ENCODE measurements at places on chromosomes 11 and 22.
A peak's percentile ranks its signal among the peaks of the same experiment; 100 is the strongest.

GRCh38 chr22:26658671-26659478 lies 1.5 kb downstream of the MIAT start:
- peak; percentile 92 for DNase-seq

- DNase-seq, result no peak
Measured at GRCh38 chr11:117834068-117834810, 9.7 kb upstream of the FXYD2 start.

DNA sequence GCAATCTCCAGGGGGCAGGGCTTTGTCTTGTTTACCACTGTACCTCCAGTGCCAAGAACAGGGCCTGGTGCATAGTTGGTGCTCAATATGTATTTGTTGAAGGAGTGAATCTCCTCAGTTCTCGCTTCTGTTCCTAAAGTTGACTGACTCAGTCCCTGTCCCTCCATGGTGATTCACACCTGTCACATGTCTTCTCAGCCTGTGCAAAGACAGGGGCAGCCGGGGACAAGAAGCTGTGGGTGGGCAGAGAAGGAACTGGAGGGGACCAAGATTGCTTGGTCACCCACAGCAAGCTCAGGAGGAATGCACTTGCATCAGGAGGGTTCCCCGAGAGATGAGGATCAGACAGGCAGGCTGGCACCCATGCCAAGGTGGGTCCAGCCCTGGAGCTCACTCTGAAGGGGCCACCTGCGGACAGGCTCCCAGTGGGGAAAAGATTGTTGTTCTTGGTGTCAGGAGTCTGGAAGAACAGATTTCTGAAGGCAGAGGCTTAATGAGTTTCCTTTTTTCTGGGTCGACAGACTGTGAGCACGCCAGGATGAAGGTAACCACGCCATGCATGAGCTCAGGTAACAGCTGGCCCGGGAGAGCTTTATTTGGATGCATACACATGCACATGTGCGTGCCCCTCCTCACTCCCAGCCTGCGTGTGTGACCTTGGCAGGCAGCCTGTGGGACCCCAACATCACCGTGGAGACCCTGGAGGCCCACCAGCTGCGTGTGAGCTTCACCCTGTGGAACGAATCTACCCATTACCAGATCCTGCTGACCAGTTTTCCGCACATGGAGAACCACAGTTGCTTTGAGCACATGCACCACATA lies 16.9 kb downstream of the IL17RA start:
- no peak for DNase-seq

DNA sequence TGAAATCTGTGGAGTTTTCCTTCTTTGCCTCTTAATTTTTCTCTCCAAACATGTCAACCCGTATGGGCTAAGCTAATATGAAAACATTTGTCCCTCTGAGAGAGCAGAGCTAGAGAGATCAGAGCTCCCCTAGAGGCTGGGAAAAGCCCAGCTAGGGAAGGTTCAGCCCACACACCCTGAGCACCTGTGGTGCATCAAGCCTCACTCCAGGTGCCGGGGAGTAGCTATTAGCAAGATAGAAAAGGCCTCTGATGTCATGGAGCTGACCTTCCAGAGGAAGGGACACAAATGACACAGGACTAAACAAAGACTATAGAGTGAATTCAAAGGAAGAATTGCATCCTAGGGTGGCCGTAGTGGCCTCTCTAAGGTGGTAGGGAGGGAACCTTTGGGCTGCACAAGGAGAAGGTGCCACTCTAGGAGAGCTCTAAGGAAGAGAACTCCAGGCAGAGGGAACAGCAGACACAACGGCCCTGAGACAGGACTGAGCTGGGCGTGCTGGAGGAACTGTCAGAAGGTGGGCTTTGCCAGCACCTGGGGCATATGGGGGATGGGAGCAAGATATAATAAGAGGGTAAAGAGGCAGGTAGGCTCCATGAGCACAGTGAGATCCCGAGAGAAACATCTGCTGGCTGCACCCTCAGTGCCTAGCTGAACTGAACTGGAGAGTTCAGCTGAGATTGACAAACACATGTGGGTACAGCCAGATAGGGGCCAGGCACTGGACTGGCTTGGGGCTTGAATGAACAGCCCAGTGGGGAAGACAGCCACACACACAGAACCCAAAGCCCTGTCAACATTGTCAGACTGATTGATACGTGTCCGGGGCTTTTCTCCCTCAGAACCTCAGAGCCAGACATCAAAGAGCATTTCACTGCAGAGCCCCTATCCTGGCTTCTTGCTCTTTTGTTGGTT lies 65.5 kb upstream of the DRD2 start:
- no peak for DNase-seq

DNA sequence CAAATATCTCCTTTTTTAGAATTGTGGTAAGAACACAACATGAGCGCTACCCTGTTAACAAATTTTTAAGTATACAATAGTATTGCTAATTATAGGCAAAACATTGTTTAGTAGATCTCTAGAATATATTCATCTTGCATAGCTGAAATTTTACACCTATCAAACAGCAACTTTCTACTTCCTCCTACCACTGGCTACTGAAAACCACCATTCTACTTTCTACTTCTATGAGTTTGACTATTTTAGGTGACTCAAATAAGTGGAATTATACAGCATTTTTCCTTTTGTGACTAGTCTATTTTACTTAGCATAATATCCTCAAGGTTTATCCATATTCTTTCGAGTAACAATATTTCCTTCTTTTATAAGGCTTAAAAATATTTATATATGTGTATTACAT lies 128.4 kb downstream of the FAM76B start:
- DNase-seq, result no peak

DNA sequence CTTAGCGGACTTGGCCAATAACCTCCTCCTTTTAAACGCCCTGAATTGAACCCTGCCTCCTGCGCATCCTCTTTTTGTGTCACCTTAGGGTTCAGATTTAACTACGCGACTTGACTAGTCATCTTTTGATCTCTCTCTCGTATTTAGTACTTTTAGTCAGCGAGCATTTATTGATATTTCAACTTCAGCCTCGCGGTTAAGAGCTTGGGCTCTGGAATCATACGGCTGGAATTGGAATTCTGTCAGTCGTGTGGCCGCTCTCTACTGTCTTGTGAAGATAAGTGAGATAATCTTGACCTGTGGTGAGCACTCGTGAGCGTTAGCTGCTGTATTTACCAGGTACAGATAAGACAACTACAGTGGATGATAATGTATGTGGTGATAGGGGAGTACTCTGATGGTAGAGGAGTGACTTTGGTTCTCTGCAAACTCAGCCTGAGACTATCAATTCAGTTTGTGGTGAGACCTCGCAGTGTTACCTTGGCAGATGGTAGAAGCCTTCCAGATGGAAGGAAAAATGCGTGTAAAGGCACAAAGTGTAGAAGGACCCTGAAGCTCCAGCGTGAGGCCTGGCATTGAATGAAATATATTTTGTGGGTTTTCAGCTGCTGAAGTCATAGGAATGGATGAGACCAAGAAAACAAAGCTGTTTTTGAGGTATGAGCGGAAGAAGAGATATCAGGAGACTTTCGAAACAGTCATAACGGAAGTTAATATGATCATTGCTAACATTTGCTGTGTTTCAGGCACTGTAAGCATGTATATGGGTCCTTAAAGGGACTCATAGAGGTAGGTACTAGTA lies 682 bp downstream of the ATM start:
- no peak for DNase-seq

DNA sequence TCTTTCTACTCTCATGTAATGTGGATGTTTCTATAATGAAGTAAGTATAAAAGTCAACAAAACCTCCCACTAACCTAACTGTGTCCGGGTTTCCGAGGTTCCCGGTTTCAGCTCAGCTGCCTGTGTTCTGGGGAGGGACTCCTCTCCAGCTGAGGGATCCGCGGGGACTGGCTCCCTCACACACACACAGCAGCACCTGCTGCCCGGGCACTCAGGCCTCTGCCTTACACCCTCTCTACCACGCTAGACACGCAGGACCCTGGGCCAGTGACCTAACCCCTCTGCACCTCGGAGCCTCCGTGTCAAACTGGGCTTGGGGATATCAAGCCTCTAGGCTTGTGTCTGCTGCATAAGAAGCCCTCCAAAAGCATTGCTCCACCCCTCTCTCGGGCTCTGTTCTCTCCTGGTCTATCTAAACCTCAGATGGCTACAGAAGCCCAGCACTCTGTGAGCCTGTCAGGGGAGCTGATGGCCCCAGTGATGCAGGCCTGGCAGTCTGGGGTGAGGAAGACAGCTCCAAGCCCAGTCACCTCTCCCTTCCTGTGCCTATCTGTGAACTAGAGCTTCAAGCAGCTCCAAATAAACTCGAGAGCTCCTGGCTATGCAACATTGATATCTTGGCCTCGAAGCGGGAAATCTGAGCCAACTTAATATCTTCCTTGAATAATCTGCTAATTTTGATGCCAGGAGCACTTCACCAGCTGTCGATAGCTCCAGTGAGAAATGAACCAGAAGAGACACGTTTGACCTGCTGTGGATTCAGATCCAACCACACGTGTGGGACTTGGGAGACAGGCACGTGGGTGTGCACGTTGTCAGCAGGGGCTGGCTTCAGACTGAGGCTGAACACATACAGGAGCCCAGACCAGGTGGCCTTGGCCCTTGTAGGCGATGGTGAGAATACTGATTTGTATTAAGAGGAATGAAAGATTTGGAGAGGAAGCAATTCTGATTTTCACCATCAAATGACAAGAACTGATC lies 232.7 kb upstream of the B3GAT1 start:
- DNase-seq, result no peak

DNA sequence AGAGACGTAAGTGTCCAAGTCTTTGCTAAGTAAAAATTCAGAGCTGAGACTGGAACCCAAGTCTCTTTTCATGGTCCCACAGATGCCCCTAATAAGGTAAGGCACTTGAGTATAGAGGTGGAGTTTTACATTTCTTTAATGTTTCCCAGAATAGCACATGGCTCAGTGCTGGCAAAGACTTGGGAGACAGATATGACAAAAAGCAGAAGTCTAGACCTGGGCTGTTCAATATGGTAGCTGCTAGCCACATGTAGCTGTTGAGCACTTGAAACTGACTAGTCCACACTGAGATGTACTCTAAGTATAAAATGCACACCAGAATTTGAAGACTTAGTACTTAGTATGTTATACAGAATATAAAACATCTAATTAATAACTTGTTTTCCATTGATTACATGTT lies 17.6 kb downstream of the VSTM5 start:
- DNase-seq, result no peak

DNA sequence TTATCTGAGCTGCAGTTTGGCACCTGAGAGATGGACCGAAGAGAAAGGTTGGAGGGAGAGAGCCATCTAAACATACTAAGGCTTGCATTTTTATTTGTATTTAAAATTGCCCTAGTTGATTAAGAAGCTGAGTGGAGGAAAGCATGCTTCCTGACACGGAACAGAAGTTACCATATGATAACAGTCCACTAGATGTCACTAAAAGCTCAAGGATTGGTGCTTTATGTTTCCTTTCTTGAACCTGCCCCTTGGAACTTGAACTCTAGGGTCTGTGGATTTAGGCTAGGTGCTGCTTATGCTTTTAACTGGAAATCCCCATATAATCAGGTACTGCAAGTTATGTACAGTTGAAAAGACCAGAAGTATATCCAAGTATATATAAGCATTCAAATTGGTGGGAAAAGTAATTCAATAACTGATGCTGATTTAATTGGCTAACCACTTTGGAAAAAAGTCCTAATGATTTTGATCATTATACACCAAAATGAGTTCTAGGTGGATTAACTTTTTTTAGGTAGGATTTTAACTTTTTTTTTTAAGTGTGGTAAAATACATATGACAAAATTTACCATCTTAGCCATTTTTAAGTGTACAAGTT lies 9.5 kb downstream of the RBMXL2 start:
- DNase-seq, result peak; percentile 65

DNA sequence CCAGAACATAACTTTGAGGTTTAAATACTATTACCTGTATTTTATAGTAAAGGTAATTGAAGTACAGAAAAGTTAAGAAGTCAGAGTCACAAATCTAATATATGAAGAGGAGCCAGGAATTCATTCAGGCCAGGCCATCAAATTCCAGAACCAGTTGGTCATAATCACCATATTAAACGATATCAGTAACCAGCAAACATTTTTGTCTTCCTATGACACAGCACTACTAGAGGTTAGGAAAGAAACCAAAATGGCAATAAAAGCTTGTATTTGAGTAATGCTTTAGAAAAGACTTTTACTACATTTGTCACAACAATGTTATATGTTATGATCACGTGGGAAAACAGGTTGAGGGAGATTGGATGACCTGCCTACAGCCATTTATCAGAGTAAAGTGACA lies 62.2 kb downstream of the DKK3 start:
- DNase-seq, result no peak

DNA sequence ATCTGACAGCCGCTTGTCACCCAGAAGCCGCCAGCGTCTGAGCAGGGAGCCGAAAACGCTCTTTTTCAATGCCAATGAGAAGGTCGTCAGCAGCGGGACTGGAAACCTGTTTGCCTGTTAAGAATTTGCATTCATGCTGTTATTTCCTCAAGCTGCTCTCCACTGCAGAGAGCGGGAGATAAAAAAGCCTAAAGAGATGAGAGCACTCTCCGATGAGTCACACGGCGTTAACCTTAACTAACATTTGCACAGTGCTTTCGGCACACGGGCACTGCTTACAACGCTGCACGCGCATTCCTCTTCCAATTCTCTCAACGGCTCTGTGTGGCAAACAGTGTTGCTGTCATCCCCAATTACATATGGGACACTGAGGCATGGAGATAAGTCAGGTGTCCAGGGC lies 40.0 kb upstream of the RTL6 start:
- DNase-seq, result peak; percentile 56

DNA sequence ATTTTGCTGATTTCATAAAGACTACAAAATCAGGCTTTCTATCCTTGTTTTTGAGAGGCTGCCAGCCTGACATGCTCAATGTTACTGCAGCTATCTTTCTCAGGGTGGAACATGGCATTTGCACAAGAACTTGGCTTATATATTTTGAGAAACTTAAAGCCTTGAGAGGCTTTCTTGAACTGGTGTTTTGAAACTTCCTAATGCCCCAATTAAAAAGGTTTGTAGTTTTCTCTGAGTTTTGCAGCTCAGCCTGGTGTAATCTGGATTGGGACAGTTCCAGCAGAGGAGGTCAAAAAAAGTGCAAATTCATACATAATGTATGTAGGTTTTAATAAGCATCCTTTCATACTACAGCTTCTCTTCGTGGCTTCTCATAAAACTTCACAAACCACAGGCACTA lies 223.4 kb downstream of the FAM76B start:
- DNase-seq, result no peak

DNA sequence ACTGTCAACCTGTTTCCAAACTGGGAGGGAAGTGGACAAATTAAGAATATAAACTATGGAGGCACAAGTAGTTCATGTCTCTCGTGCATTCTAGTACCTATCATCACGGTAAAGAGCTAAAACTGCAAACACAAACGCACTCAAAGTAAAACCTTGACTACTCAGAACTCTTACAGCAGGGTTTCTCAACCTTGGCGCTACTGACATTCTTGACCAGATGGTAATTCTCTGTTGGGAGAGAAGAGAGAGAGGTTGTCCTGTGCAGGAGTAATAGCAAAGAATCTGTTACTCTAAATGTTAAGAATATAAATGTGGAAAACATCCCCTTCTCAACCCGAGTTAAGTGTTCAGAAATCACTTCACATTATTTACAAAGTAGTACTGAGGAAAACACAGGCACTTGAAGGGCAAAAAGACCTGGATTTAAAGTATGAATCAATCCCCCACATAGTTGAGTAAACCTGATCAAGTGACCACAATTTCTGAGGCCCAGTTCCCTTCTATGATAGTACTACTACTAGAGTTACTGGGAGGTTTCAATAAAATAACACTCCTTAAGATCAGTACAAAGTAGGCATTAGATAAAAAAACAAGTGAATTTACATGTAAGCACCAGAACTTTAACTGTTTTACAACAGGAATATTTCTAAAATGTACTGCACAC lies 73.1 kb upstream of the ARHGAP32 start:
- peak; percentile 42 for DNase-seq

GRCh38 chr22:45207533-45207932 lies 33.2 kb downstream of the KIAA0930 start:
- DNase-seq, result no peak
